Spleen (tissue), 13 donors: ENCODE measurements at places on chromosomes 1 and 21. TPM values are rescaled to one million over a fixed set of nuclear protein-coding genes. Genes with fewer than 3 reads are reported as not detected.

Gene PYHIN1
- total RNA-seq, result 29.5 TPM

Gene RASSF5
- total RNA-seq, result 131 TPM

Gene PROK1
- 0.20 TPM for total RNA-seq

Gene NEGR1
- total RNA-seq, result 0.42 TPM

Gene IL20
- not detected for total RNA-seq

Gene TCHHL1
- total RNA-seq, result not detected

Gene PGLYRP3
- not detected for total RNA-seq

Gene INSRR
- 0.09 TPM for total RNA-seq

Gene CELA3A
- total RNA-seq, result 3.9 TPM

Gene CKS1B
- total RNA-seq, result 35.4 TPM

Gene AMY1C
- total RNA-seq, result not detected

Gene OR2M3
- not detected for total RNA-seq

Gene NBPF11
- 17.8 TPM for total RNA-seq

Gene NUP210L
- 0.06 TPM for total RNA-seq

Gene IL6R
- 49.9 TPM for total RNA-seq
